C1 segment of cervical spinal cord (tissue), 14 donors: ENCODE measurements at places on chromosomes 7 and 10.
A peak's percentile ranks its signal among the peaks of the same experiment; 100 is the strongest.

GRCh38 chr7:117041822-117042221 is 88.5 kb downstream of the ST7 start:
- no peak for DNase-seq

GRCh38 chr10:12264204-12264940 is 68.4 kb downstream of the CDC123 start:
- peak; percentile 36 for DNase-seq

DNA sequence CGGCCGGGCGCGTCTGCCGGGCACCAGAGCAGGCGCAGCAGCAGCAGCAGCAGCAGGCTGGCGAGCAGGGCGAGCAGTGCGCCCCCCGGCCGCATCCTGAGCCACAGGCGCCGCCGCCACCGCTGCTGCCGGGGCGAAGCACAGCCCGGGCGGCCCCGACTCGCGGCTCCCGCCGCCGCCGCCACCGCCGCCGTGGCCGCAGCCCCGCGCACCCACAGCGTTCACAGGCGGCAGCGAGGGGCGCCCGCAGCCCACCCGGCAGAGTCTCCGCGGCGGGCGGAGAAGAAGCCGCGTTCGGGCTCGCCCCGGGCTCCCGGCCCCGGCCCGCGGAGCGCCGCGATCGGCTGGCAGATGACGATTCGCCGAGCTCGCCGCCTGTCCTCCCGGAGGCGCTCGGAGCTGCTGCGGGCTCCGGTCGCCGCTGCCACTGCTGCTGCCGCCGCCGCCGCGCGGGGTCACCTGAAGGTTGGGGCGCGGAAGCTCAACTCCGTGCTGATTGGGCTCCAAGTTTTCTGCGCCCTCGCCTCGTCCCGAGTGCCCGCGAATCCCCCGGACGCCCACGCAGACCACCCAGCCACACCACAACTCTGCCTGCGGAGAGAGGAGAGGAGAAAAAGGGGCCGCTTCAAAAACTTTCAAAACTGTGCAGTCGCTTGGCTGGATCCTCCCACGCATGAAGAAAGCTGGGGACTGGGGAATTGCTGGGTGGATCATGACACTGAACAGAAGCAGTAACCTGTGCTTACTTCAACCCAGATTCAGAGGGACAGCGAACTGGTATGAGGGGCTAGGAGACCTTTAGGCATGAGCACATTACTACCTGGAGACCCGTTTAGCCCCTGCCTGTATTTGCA is at the start of gene ST8SIA6:
ST8SIA6 (minus strand) TSS at position 435 of the 854 bp plus-strand sequence; CDS start at position 95, 340 bp downstream.
- no peak for DNase-seq

- no peak for DNase-seq
Observed at GRCh38 chr7:152351168-152351567, 84.6 kb downstream of the KMT2C start.

DNA sequence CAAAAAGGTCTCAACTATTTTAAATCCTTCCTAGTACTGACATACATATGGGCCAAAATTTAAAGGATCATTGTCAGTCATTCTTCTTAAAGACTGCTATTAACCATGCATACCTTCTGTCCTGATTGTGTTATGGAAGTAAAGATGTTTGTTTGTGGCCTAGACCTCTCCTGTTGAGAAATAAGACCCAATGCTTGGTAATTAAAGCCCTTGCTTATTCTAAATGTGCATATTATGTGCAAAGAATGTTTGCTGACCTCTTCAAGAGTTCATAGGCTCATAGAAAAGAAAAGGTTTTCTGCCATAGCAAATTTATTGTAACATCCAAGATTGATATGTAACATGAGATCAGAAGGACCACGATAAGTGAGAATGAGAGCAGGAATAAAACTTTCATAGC is 145.6 kb downstream of the TWIST1 start:
- DNase-seq = no peak

GRCh38 chr7:22651534-22652243 is 75.3 kb upstream of the IL6 start:
- DNase-seq = no peak

DNA sequence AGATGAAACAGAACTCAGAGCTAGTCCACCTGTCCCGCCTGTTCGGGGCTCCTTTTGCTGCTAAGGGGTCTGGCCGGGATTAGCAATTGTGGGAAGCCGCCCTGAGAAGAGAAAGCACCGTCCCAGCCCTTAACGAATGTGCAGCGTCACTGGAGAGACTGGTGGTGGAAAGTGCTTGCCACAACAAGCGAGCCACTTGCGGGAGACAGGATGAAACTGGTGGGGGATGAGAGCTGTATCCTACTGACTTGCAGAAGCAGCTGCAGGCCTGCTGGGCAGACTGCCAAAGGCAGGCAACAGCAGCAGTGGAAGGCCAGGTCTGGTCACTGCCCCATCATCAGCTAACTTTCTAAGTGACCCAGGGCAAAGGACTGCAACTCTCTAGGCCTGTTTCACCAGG is 95.4 kb downstream of the FAM53B start:
- no peak for DNase-seq

DNA sequence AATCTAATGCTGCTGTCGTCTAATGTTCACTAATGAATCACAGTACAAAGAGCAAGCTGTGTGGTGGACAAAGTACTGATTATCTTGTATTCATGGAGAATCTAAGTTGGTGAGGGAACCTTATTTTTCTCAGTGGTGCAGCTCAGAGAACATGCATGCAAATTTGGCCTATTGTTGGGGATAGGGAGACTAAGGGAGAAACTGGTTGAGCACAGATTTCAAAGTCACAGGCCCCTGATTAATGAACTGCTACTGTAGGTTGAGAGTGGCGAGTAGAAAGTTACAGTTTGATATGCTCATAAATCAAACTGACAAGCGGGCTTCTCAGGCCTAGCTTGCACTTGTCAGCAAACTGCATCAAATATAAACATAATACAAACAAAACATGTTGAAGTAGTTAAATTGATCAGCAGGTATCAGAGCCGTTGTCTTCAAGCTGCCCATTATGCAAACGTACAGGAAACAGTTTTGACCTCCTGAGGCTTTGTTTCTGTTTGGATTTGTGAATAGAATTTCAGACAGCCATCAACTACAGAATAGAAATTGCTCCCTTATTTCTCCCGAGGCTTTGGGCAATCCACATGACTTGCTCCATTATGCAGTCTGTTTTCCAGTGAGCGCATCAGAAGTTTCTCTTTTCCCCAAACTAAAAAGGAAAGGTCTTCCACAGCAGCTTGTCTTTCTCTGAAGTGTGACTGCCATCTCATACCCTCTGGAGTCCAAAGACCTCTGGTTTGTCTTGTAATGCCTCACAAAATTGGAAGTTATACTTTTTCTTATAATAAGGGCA is 215.8 kb downstream of the FOXP2 start:
- DNase-seq = no peak

DNA sequence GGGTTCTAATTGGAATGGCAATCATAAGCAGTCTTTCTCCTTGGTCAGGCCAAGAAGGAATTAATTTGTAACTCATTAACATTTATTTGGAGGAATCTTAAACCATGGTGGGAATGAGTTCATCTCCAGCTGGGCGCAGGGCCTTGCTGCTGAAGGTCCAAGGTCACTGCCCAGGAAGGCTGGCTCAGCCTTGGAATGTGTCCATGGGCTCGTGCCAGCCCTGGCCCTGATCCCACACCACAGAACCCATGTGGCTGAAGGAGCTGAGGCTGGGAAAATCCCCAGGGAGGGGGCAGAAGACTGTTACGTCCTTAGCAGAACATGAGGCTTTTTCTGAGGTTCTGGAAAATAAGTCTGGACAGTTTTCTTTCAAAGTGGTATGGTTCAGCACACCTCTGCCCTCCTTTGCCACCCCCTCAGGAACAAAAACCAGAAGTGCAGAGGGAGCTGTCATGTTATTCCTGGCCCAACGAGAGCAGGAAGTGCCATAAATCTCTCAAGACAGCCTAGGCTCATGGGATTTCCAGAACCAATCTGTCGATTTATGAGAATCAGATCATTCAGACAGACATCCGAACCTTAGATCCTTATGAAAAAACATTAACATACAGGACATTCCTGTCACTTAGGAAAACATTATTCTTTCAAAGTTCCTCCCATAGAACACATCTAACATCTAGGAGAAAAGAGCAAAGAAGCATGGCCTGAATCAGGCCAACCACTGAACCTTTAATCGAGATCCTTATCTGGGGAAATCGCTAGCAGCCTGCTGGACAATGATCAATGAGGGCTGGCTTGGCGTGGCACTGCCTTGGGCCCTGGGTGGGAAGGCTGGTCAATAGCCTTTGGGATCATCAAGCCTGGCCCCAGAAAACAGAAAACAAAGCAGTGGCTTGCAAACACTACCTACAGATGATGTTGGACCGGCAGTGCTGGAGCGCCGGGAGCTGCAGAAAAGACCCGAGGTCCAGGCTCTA is 134.3 kb downstream of the TAX1BP1 start:
- DNase-seq = peak; percentile 81

- no peak for DNase-seq
Observed at GRCh38 chr7:146659732-146660131, 543.1 kb downstream of the CNTNAP2 start.

DNA sequence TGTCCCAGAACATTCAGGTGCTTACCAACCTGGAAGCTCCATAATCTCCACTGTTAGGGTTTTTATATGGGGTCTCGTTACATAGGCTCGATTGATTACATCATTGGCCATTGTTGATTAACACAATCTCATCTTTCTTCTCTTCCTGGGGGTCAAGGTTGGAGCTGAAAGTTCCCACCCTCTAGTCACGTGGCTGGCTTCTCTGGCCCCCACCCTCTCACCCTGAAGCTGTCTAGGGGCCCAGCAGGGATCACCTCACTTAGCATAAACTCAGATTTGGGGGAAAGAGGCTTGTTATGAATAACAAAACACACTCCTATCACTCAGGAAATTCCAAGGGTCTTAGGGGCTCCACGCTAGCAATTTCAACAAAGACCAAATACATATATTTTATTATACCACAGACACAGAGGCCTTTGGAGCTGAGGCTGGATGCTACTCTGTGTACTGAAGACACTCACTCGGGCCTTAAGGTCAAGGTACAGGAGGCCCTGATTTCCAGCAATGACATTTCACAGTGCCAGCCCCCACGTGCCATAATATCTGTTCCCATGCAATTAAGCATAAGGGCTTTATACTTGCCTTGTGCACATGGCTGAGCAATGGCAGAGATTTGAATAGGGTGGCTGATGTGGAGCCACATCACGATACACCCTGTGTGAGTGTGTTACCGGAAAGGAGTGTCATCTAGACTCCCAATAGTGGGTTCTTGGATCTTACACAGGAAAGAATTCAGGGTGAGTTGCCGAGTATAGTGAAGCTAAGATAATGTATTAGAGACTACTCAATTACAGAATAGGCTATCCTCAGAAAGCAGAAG is 108.2 kb downstream of the COL26A1 start:
- DNase-seq = no peak

GRCh38 chr7:134737566-134738345 is 41.7 kb upstream of the CALD1 start:
- DNase-seq = no peak

DNA sequence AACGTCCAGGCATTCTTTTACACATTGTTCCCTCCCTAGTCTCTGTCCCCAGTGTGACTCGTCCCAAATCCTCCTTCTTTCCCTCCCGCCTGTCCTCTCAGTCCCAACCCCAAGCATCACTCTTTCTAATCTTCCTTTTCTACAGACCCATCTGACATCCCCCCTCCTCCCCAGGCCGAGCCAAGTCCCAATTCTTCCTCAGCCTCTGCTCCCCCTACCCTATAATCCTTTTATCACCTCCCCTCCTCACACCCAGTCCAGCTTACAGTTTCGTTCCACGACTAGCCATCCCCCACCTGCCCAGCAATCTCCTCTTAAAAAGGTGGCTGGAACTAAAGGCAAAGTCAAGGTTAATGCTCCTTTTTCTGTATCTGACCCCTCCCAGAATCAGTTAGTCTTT is 95.1 kb downstream of the MACC1 start:
- no peak for DNase-seq

- DNase-seq = peak; percentile 51
Observed at GRCh38 chr10:79248341-79249185, 98.7 kb upstream of the PPIF start.

DNA sequence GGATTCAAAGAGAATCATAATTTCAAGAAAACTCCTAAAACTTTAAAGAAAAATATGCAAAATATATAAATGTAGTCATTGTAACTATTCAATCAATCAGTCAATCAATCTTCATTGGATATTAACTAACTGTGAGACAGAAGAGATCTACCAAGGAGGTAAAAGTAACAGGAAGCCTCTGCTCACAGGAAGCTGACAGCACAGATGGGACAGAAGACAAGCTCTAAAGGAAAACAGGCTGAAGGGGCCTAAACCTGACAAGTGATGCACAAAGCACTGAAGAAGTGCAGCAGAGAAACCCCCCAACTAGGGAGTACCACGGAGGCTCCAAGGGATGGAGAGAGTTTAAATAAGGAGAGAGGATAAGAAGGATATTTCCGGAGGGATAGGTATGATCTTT is 173.0 kb downstream of the SKAP2 start:
- no peak for DNase-seq

DNA sequence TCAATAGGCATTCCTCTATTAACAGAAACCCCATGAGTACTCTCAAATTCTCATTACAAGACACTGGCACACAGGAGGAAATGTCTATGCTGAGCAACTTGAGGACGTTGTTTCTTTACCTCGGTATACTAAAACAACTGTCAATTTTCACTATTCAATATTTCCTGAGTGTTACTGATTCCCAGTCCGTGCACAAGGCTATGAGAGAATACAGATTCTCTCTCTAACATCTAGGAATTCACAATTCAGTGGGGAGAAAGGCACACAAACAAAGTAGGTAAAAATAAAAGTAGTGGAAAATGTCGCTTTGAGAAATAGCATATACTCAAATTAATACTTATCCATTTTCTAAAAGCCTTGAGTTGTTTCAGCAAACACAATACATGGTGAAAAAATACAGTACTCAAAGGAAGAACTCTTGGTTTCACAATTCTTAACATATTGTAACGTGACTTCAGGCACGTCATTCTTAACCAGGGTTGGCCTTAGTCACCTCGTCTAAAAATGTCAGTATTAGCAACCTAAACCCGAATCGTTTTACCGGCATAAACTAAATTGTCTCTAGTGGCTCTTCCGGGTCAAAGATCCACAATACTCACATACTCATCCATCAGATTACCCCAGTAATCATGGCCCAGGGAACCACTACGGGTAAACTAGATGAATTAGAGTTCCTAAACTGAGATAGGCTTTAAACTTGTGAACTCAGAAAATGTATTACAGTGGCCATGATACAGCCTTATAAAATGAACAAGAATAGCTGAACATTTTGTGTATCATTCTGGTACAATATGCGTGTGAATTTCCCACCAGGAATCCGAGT is 1.5 kb downstream of the IPMK start:
- no peak for DNase-seq

DNA sequence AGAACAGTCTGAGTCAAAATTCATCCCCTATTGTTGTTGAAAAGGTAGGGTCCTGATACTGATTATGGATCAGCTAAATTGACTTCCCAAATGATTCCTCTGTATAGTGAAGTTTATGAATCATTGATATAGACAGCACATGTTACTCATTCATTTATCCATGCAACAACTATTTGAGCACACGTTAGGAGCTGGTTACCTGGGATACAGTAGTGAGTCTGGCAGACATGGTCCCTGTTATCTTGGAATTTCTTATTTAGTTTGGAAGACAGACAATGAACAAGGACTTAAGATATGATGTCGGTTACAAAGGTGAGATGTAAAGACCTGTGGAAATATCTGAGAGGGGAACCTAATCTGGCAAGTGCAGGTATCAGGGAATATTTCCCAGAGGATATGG is 28.0 kb upstream of the KIAA1217 start:
- no peak for DNase-seq
